ELR (cell line): ENCODE measurements at places on chromosomes 6 and 20.
A peak's percentile ranks its signal among the peaks of the same experiment; 100 is the strongest.

- no peak for DNase-seq
Observed at GRCh38 chr6:3617681-3618311, 133.7 kb downstream of the PXDC1 start.

GRCh38 chr20:17628101-17628841 is 53.8 kb downstream of the RRBP1 start:
- no peak for DNase-seq

GRCh38 chr6:169881976-169882375 is 130.6 kb downstream of the ERMARD start:
- no peak for DNase-seq

- no peak for DNase-seq
Observed at GRCh38 chr20:51784299-51784698, 16.1 kb upstream of the ATP9A start.

DNA sequence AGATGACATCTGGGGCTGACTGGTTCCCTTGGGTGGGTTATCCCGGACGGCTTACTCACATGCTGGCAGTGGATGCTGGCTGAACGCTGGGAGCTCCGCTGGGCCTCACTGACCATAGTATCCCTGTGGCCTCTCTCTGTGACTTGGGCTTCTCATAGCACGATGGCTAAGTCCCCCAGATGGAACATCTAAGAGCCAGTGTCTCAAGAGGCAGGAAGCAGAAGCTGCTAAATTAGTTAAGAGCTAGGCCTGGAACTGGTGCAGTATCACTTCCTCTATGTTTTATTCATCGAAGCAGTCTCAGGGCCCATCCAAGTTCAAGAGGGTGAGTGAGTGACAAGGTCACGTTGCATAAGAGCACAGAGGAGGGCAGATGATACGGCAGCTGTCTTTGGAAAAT is 116.5 kb upstream of the LAMP5 start:
- DNase-seq: no peak

- DNase-seq: peak; percentile 66
Observed at GRCh38 chr6:83615025-83615999, 93.6 kb downstream of the SNAP91 start.

- DNase-seq: no peak
Observed at GRCh38 chr6:47844881-47845280, 63.0 kb downstream of the OPN5 start.

DNA sequence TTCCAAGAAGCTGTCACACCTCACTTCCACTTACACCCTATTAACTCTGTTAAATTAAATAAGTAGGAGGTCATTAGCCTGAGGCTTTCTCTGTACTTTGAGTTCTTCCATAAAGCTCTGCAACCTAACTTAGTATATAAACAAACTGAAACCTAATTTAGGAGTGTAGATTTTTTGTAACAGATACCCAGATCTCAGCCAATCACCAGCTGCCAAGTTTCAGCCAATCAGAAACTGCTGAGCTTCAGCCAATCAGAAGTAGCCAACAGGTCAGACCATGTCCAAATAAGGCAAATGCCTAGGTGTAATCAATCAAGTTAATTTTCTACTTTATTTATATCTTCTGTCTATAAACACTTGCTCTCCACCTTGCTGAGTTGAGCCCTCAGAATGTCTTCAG is 142.7 kb upstream of the SULF2 start:
- no peak for DNase-seq

DNA sequence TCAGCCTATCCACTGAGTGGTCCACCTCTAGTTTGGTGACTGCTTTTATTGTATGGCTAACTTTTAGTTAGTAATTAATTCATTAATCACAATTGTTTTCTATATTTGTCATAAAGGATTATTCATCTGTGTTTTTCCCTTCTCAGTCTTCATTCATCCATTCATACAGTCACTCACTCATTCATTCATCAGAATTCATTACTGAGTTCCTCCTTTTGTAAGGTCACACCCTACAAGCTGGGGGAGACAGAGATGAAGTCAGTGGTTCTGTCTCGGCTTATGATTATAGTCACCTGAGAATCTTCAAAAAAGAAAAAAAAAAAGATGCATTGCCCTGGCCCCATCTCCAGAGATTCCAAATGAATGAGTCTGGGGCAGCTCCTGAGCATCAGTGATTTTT is 257.1 kb downstream of the ADGB start:
- DNase-seq: no peak

GRCh38 chr20:16608277-16608650 is 35.0 kb upstream of the KIF16B start:
- DNase-seq: no peak
